ENCODE measurements at places on chromosomes 5 and 9.
A peak's percentile ranks its signal among the peaks of the same experiment; 100 is the strongest.

DNA sequence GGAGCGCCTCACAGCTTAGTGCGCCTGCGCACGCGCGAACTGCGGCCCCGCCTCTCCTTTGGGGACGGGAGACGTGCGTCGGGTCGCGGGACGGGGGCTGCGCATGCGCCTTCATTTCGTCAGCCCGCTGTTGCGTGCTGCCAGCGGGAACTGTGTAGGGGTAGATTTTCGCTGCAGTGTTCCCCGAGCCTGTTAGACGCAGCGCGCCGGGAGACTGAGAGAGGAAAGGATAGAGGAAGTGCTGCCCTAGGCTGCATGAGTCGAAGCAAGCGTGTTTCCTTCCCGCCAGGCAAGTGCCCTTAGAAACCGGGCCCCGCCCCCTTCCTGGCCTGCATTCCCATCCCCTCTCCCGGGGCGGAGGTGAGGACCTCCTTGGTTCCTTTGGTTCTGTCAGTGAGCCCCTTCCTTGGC lies 12.3 kb downstream of the ITGA1 start:
- DNase-seq: peak; percentile 88

GRCh38 chr9:73327149-73327548 lies 175.5 kb downstream of the ANXA1 start:
- no peak for DNase-seq

DNA sequence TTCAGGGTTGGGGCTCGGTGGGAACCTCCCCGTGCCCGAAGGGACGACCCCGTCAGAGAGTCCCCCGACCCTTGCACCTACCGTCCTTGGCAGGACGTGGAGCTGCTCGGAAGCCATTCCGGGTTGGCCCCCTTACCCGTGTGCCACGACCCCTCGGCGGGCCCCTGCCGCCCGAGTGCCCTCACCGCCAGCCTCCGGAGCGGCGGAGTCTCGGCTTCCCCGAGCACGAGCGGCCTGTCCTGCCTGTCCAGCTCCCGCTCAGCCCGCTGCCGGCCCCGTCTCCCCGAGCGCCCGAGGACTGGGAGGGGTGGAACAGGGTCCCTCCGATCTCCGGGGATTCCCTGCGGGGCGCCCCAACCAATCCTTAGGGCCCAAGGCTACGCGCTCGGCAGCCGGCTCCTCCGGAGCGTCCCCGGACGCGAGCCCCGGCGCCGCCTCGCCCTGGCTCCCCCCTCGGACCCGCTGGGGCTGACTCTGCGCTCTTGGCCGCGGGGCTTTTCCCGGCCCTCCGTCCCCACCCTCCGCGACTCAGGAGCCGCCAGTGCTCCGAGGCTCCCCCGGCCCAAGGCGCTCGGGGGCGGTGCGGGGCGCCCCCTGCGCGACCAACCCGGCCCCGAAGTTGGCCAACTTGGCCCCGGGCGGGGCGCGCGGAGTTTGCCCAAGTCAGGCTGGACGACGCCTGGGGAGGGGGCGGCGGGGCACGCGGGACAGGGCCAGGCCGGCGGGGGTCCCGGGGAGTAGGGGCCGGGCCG lies 654 bp downstream of the ADAMTS2 start:
- DNase-seq: no peak

DNA sequence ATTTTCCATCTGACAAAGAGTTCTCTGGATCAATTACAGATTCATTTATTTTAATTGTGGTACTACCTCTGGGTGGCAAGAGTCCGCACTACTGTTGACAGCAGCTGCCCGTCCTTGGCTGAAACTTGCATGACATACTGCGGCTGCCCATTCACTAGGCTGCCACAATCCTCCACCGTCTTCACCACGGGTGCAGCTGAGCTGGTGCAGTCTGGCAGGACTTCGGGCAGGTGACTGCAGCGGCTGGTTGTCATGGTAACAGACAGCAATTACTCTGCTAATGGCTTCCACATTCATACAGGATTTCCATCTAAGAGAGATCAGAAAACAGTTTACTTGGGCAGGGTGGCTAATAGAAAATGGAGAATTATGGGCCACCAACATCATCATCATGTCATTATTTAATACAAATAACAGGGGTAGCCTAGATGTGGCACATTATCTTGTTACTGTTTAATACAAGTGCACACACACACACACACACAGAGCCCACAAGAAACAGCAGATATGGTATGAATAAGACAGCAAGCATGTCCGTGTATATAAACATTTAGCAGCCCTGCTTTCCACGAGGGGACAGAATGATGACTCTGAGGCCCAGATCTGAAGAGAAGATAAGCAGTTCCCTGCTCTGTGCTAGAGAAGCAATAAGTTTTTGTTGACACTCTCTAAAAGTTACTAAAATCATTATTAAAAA lies 112.3 kb downstream of the MARCHF3 start:
- DNase-seq: no peak

GRCh38 chr9:36284226-36284625 lies 26.0 kb upstream of the GNE start:
- DNase-seq: no peak

DNA sequence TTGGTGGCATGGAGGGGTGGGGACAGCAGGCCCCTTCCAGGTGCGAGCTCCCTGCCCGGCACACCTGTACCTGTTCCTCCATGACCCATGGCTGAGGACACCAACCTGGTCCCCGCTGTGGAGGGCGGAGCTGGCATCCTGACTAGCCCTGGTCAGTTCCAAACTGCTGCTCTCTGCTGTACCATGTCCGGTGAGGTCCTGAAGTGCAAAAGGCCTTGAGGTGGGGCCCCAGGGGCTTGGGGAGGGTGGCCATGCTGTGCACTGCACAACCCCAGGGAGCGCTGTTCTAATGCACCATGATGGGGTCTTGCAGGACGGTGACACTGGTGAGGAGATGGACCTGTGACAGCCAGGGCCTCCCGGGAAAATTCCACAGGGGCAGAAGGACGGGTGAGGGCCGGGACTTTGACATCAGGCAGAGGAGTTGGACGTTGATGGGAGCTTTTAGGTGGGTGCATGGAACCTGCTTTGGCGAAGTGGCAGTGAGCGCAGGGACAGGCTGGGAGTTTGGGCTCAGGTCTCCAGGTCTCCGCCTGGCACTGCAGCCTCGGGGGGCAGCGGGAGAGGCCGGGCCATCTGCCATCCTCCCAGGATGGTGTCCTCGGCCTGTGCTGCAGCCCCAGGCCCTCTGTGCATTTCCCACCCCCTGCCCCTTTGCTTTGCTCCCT lies 38.9 kb downstream of the COL5A1 start:
- no peak for DNase-seq

DNA sequence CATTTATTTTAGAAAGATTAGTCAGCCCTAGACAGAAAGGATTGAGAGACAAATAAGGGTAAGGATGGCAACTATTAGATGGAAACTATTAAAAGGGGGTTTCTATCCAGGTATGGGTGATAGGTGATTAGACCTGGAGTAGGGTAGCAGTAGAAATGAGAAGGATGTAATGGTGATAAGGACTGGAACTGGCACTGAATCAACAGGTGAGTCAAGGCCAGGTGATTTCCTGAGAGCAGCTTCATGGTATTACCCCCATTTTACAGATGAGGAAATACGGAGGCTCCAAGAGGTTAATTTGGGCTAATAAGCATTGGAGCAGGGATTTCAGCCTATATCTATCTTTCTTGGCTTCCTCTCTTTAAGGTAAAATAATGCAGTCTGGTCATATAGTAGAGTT lies 55.7 kb downstream of the CAST start:
- no peak for DNase-seq

- peak; percentile 48 for DNase-seq
These were observed 83.7 kb upstream of the SARDH start for GRCh38 chr9:133821601-133822429.

GRCh38 chr9:96486386-96487028 lies 36.5 kb downstream of the HABP4 start:
- no peak for DNase-seq

DNA sequence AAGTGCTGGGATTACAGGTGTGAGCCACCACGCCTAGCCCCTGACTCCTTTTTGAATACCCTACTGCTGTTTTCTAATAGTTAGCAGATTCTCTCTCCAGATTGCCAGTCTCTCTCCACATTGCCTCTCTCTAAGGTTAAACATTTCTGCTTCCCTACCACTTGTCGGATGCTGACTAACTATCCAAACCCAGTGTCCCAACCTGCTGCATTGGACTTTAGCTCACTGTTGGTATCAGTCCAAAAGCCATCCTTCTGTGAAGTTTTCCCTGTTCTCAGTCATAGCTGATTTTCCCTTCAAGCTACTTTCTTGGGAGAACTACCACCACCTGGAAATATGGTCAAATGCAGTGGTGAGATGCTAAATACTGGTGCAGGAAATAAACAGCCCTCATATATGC lies 48.7 kb downstream of the TLR4 start:
- DNase-seq: no peak

DNA sequence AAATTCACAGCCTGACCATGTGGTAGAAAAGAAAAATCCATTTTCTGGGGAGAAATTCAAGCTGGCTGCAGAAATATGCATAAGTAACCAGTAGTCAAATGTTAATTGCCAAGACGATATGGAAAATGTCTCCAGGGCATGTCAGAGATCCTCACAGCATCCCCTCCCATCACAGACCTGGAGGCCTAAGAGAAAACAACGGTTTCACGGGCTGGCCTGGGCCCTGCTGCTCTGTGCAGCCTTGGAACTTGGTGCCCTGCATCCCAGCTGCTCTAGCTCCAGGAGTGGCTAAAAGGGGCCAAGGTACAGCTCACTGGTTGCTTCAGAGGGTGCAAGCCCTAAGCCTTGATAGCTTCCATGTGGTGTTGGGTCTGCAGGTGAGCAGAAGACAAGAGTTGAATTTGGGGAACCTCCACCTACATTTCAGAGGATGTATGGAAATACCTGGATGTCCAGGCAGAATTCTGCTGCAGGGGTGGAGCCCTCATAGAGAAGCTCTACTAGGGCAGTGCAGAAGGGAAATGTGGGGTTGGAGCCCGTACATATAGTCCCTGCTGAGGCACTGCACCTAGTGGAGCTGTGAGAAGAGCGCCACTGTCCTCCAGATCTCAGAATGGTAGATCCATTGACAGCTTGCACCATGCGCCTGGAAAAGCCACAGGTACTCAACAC lies 49.7 kb downstream of the PTBP3 start:
- DNase-seq: no peak

DNA sequence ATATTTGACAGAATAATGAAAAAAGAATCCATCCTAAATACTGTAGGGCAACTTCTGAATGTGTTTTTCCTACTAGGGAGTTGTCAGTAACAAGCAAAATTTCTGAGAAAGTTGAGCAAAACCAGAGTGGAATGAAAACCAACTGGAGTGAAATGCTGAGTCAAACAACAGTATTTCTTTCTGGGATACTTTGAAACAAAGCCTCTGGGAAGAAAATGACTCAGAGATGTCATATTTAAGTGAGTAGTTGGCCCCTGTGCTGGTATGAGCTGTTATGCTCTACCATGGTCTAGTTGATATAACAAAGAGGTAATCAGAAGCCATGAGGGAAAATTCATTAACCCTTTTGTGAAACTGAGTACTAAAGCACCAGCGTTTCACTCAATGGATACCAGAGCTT lies 372.1 kb upstream of the C9orf72 start:
- no peak for DNase-seq

GRCh38 chr9:92236465-92236864 lies 57.0 kb downstream of the IARS1 start:
- DNase-seq: no peak

Data from GM18507 (cell line).